AG20443 (cell line): ENCODE measurements at places on chromosomes 13 and 19.

GRCh38 chr19:3284759-3285646, 60.5 kb downstream of the CELF5 start:
- peak; percentile 64 for DNase-seq

DNA sequence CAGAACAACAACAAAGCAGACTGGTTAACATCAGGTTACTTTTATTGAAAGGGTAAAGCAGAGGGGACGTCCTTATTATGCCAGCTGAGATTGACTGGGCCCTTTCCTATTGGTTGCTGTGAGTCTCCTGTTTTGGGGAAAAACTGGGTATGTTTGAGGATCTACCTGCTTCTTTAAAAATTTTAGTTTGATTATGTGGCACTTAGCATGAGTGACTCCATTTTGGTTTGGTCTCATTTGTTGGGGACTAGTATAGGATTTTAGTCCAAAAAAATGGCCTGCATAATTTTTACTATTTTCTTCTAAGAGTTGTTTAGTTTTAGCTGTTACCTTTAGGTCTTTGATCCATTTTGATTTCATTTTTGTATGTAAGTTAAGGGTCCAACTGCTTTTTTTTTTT, 14.4 kb downstream of the ZNF627 start:
- no peak for DNase-seq

DNA sequence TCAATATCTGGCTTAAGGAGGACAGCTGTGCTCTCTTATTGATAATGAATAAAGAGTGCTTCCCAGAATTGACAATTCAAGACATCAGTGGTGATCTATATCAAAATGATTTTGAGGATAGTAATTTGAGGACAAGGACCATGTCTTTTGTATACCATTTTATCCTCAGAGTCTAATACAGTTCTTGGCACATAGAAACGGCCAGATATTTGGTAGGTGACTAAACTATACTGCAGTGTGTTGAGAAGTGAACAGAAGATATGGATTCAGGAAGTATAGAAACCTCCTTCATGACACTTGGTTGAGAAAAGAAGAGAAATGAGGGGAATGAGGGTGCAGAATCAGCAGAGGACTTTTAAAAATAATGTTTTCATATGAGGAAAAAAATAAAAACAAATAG, 16.1 kb upstream of the LMO7 start:
- DNase-seq: no peak

GRCh38 chr19:34555447-34555846, 73.9 kb downstream of the WTIP start:
- DNase-seq: no peak

DNA sequence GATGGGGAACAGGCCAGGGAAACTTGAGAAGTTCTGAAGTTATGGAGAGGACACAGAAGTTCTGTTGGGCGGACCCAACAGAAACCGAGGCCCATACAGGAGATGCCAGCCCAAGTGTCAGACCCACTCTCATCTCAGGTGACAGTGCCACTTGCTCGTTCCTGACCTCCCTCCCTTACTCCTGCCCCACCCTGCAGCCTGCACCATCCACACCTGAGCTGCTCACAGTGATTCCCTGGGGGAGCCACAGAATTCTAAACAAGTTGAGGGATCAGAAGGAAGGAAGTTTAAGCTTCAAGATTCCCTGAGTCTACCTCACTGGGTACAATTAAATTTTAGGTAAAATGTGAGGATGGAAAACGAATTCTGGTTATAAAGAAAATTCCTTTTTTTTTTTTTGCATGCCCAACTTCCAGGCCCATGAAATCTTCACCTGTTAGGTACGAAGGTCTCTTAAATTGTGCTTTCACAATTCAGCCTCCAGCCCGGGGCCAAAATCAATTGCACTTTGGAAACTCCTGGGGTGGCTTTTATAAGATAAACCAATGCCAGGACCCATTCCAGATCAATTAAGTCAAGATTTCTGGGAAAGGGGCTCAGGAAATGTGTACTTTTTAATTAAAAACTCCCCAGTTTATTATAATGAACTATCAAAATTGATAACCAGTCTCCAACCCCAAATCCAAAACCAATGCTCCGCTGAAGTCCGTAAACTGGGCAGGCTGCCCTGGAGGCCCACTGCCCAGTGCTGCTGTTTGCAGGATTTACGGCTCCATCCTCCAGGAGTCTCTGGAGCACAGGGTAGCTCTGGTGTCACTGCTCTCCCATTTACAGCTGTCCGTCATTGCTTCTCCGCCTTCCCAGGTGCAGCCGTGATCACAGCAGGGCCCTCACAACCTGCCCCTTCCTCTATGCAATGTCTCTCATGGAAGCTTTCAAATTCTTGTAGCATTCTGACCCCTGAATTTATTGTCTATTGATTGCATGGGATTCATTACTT, 643.5 kb downstream of the UQCRFS1 start:
- DNase-seq: no peak

DNA sequence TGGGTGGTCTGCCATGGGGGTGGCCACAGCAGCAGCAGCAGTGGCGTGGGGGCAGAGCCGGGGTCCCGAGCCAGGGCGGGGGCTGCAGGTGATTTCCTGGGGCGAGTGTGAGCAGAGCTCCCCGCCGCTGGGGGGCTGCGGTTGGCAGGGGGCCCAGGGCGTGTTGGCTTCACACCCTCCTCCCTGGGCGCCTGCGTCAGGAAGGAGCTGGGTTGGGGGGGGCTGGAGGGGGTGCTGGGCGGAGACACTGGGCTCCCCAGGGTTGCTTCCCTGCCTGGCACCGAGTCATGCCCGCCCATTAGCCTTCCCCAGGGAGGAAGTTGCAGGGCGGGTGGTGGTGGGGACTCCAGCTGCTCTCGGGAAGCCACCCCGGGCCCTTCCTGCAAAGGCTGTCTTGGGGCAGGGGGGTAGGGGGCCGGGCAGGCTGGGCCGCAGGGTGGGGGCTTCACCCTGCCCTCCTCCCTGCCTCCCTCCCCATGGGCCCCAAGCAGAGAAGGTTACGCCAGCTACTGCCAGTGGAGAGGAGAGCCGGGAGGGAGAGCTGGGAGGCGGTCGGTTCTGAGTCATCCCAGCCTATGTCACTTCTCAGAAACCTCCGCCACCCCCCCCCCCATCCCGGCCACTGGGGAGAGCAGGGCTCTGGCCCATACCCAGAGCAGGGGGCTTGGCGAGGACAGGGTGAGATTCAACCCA, 4.6 kb downstream of the MIDN start:
- peak; percentile 79 for DNase-seq

DNA sequence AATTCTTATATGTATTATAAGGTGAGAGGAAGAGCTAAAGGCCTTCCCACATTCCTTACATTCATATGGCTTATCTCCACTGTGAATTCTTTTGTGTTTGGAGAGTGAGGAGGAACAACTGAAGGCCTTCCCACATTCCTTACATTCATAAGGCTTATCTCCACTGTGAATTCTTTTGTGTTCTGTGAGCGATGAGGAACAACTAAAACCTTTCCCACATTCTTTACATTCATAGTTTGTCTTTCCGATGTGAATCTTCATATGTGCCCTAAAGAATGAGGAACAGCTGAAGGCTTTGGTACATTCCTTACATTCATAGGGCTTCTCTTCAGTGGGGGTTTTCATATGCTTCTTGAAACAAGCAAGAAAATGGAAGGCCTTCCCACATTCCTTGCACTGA, 13.3 kb downstream of the ZNF699 start:
- DNase-seq: no peak

DNA sequence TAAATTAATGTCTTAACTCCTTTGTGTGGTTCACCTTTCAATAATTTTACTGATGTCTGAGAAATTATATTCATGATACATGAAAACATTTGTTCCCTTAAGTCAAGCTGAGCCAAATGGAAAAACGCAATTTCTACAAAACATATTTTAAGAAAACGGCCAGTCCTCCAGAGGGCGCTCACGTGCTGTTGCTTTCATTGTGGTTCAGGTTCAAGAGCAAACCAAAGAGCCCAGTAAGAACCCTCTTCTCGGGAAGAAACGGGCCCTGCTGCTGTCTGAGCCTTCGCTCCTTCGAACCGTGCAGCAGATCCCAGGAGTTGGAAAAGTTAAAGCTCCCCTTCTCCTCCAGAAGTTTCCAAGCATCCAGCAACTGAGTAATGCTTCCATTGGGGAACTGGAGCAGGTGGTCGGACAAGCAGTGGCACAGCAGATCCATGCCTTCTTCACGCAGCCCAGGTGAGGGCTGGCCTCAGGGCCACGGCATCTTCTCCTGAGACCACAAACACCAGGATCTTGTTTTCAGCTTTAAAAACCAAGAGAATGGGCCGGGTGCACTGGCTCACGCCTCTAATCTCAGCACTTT, 4.3 kb downstream of the FAAP24 start:
- DNase-seq: peak; percentile 74

DNA sequence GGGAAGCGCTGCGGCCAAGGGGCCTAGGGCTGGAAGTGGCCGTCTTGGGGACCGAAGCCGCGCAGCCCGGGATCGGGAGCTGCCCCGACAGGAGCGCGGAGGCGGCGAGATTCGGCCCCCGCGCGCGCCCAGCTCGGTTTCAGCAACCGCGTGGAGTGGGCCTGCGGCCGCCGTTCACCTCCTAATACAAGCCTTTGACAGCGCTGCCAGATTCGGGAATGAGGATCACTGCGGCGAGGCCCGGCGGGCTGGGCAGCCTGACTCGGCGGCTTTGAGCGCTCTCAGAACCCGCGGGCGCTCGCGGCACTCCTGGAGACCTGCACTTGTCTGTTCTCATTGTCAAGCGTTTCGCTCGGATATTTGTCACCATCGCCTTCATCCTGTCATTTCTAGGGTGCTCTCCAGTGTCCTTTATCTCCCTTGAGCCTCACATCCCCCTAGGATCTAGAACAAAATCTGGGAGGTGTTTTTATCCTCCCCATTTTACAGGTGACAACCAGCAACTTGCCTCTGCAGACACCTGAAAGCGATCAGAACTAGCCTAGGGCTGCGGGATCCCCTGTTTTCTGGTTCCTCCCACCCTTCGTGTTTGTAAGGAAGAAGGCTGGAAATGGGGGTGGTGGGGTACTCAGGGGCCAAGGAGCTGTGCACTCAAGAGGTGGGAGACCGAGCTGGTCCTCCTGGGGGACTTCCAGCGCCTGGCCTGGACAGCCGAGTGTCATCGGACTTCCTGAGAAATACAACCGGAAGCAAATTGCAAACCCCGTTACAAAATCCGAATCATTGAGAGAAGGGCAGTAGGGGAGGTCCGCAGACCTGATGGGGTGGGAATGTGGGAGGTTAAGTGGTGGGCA, 1.5 kb upstream of the CDX2 start:
- no peak for DNase-seq

- DNase-seq: no peak
These were observed 1.2 kb downstream of the MED26 start for GRCh38 chr19:16626796-16627192.

GRCh38 chr13:108968566-108968965, 339.2 kb downstream of the MYO16 start:
- no peak for DNase-seq

- no peak for DNase-seq
These were observed 12.1 kb upstream of the URAD start for GRCh38 chr13:28000567-28000966.

DNA sequence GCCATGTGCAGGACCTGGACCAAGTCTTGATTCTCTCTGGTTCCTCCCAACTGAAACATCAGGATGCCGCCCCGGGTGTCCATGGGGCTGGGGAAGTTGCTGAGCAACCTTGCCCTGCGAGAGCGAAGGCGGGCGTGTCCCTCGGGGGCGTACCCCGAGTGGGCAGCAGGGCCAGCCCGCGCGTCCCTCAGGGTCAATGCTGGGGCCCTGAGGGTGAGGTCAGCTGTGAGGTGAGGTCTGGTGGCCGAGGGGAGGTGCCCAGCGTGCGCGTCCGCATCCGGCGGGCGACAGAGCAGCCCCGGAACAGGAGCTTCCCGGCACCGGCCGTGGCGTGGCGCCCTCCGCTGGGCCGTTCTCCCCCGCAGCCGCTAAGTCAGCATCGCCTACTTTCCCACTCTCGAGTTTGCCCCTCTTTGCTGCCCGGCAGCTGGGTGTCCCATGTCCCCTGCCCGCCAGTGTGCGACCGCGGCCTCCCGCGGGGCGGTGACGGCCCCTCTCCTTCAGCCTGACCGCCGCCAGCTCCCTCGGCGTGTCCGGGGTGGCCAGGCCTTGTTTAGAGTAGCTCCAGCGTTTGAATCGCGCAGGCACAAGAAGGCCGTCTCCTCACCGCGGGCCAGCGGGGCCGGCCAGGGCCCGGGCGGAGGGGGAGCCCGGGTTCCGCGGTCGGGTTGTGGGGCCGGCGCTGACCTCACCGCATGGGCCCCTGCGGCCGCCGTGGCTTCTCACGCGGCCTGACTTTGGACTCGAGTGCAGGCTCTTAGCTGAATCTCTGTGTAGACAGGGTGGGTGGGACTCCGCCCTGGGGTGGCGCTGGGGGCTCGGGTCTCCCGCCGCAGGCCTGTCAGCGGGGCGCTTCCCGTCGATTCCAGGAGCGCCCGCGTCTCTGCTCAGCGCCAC, 33.0 kb downstream of the GJA3 start:
- DNase-seq: peak; percentile 84

GRCh38 chr19:18659281-18660050, 22.6 kb downstream of the KLHL26 start:
- DNase-seq: peak; percentile 70

GRCh38 chr13:51585696-51586095, 1.4 kb downstream of the WDFY2 start:
- no peak for DNase-seq

GRCh38 chr13:113179374-113180230, 21.2 kb downstream of the PROZ start:
- DNase-seq: no peak
